Glomerular endothelial cell (primary cell): ENCODE measurements at places on chromosomes 6 and 20. TPM values are rescaled to one million over a fixed set of nuclear protein-coding genes. Genes with fewer than 3 reads are reported as not detected.

DNA sequence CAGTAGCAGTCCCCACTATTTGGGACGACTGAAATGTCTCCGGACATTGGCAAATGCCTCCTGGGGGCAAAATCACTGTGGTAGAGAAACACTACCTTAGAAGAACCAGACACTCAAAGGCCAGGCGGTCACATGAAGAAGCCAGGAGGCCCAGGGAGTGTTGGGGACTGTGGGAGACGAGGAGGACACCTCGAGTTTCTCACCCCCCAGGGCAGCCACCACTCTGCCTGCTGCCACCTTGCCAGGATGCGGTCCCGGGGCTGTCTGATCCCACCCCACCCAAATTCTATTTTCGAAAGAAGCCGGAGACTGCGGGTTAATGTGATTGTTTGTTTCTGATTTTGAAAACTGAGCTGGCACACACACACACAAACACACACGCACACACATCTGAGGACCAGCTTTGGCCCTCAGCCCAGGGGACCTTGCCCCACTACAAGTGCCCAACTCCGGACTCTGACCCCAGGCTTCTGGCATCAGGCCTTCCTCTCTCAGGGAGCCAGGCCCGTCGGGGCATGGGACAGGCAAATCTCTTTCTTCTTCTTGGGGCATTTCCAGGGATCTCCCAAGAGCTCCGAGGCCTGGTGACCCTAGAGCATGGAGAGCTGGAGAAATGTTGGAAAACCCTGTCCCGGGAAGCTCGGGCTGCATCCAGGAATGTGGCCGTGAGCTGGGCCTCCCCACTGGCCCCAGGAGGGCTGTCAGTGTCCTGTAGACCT, 187.5 kb upstream of the PMEPA1 start:
- no peak for DNase-seq

Gene SMLR1
- not detected in 2 replicates for total RNA-seq

- DNase-seq, result no peak
Measured at GRCh38 chr20:684676-685319, 9.2 kb upstream of the SCRT2 start.

Gene ABHD16B
- not detected in 2 replicates for total RNA-seq

Gene KIF25
- total RNA-seq, result not detected in 2 replicates

GRCh38 chr20:1206366-1207148, 3.3 kb downstream of the C20orf202 start:
- no peak for DNase-seq

DNA sequence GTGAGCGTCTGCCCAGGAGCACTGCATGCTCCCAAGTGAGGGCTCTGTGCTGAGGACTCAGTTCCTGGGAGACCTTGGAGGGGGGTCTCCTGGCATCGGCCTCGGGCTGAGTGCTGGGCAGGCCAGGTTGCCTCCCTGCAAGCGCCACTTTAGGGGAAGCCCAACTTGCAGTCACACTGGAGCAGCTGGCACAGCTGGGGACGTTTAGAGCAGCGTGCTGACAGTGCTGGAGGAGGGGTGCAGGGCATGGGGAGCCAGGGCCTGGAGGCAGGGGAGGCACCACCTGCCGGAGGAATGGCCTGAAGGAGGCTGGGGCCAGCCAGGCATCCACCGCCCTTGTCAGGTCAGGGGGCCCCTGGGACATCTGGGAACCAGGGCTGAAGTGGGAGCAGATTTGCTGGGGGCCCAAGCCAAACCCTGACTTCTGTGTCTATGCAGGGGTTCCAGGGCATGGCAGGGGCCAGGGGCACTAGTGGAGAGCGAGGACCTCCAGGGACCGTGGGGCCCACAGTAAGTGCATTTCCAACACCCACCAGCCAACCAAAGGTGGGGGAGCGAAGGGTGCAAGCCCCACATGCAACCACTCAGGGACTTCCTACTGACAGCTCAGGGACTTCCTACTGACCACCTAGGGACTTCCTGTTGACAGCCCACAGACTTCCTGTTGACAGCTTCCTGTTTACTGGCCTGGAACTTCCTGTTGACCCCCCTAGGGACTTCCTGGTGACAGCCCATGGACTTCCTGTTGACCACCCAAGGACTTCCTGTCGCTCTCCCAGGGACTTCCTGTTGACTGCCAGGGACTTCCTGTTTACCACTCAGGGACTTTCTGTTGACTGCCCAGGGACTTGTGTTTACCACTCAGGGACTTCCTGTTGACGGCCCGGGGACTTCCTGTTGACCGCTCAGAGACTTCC, 33.6 kb downstream of the COL20A1 start:
- DNase-seq, result no peak

Gene COL9A3
- 1.3 and 1.8 TPM in 2 replicates for total RNA-seq

GRCh38 chr6:168226902-168227318, 92.7 kb downstream of the DACT2 start:
- no peak for DNase-seq

GRCh38 chr6:80214436-80215022, 108.1 kb downstream of the BCKDHB start:
- DNase-seq, result peak; percentile 55

Gene OPN5
- total RNA-seq, result not detected in 2 replicates

DNA sequence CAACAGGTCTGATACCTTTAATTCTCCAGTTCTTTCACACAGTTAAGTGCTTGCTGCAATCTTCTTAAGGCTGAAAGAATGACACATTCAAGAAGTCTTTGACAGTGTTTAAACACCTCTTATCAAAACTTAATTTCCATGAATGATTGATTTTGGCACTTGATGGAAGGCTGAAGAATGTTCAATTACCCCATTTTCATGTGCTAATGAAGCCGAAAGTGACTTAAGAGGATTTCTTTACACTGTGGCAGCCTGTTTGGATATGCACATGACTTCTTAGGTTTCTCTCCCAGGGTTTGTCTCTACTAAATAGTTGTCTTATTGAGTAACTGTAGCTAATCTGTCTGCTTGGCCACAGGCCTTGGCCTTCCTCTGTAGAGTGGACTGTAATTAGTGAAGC, 81.1 kb upstream of the PRDM1 start:
- DNase-seq, result no peak

DNA sequence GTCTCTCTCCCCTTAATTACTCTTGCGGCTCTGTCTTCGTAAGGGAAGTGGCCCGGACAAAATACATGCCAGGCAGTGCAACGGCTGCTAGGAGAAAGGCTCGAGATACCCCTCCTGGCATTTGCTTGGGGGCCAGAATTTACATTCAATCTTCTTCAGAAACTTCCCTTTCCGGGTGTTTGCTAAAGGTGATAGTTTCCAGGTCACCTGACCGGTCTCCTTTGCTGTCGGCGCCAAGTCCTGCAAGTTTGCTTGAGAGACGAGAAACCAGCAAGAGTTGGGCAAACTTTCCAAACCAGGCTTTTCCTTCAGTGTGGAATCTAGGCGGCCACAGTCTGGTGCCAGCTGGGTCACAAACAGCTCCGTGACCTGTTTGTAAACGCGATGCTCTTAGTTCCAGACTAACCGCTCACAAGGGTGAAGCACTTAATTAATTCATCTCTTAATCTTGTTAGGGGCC, 563 bp upstream of the SRSF3 start:
- DNase-seq, result no peak

DNA sequence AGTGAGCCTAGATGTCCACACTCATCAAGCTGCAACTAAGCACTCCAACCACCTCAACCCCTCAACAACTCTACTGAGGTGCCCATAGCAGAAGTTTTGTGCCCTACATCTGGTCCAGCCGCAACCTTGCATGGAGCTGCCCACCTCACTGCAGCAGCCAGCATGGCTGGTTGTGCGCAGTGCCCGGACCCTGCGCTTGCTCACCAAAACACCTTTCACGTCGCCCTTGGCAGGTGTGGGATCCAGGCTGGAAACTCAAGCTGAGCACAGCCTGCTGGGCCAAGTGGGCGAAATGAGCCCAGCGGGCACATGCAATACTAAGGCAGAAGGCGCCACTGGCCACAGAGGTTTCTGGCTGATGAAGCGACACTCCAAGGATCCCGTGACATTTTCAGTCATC, 902.4 kb downstream of the TBC1D32 start:
- DNase-seq, result no peak

GRCh38 chr6:44004136-44004535, 123.1 kb downstream of the MRPL14 start:
- DNase-seq, result no peak

Gene WFDC12
- not detected in 2 replicates for total RNA-seq

Gene PTK6
- total RNA-seq, result not detected in 2 replicates

- DNase-seq, result no peak
Measured at GRCh38 chr6:82569022-82569421, 205.4 kb downstream of the TPBG start.

- DNase-seq, result no peak
Measured at GRCh38 chr20:36105711-36106226, 48.8 kb upstream of the EPB41L1 start.

DNA sequence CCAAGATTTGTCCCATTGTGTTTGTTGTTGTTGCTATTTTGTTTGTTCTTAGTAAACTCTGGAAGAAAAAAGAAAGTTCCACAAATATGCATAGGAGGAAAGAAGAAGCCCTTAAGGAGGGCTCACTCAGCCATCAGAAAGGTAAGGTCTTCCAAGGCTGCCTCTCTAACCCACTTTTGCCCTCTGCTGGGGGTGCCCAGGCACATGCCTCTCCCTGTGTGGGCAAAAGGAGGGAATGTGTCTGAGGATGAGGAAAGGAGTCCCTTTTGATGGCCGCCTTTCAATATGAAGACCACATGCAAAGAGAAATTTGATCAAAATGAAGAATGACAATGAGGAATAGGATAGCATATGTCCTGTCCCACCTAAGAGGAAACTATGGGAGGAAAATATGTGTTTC, 248.2 kb upstream of the POU3F2 start:
- no peak for DNase-seq

Gene SLC18B1
- total RNA-seq, result 14.3 and 21.1 TPM in 2 replicates

- DNase-seq, result no peak
Measured at GRCh38 chr20:56433221-56433879, 21.3 kb downstream of the CASS4 start.

Gene CALHM6
- 0.68 and 1.1 TPM in 2 replicates for total RNA-seq

DNA sequence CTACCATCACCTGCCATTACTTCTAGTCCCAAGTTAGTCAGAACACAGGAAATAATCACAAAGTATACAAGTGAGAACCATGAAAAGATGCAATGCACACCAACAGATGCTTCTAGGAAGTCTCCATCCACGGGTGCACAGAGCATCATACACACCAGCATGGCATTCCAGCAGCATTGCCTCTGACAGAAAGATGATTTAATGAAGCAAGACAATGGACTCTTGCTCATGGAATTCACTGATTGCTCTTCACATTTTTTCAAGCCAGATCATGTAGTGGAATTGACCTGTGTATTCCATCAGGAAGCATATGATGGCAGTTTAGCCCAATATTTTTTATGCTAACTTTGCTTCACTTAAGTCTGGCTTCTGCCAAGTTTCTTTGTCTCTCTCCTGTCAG, 406.3 kb upstream of the RGS17 start:
- no peak for DNase-seq

DNA sequence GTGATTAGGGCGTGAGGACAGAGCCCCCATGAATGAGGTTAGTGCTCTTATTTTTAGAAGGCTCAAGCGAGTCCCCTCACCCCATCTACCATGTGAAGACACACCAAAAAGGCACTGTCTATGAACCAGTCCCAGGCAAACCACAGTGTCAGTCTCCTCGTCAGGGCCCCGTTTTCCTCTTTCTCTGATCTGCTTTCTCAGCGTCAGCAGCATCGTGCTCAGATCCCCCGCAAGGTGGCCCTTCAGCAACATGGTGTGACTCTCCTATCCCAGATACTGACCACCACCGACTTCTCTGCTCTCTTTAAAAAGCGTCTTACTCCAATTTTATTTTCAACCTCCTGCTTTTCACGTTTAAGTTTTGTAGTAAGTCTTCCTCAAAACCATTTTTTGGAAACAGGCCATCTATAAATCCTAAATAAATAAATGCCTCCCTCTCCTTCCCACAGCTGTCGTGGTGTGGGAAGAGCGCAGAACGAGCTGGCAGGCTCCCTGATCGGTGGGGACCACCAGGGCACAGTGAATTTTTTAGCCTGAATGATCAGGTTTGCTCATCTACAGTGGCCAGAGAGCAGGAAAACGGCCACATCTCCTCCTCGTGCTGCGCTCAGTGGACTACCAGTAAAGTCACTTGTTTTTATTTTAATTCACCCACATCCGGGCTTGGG, 113.1 kb downstream of the BMP7 start:
- DNase-seq, result no peak

Gene HSPA1L
- 0.44 and 0.53 TPM in 2 replicates for total RNA-seq

Gene SIM1
- 0.34 TPM in 1 of 2 replicates, not detected in the other for total RNA-seq

- no peak for DNase-seq
Measured at GRCh38 chr20:44157061-44157460, 29.9 kb downstream of the JPH2 start.

- no peak for DNase-seq
Measured at GRCh38 chr6:168190014-168190405, 111.0 kb upstream of the FRMD1 start.

Gene HTR1E
- not detected in 2 replicates for total RNA-seq

DNA sequence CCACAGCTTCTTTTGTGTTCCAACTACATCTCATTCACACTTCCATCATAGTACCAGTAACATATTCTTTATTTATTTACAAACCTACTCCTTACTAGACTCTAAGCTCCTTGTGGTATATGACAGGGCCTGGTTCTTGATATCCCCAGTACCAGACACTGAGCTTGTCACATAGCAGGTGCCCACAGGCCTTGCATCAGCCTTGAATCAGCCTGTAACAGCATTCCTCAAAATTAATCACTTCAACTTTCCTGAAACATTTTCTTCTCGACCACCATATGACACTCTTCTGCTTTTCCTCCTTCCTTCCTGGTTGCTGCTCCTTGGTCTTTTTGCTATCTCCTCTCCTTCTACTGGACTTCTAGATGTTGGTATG, 24.7 kb upstream of the SRPK1 start:
- DNase-seq, result no peak

DNA sequence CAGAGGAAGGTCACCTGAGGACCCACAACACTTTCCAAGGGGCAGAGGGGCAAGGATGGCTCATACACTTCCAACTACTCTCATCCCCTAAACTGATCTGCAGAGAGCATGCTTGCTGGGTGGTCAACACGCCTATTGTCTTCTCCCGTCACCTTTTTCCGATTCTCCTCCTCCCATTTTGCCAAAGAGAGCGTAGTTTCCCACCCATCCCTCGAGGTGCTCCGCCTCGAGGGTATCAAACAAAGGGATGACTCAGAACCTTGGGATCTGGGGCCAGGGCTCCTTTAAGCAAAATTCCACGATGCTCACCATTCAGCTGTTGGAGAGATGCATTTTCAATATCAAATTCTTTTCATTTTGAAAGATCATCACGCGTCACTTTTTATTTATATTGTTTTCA, 507.5 kb upstream of the SULF2 start:
- no peak for DNase-seq

- DNase-seq, result no peak
Measured at GRCh38 chr6:22399693-22400092, 102.9 kb upstream of the PRL start.

Gene SLC26A8
- not detected in 2 replicates for total RNA-seq

DNA sequence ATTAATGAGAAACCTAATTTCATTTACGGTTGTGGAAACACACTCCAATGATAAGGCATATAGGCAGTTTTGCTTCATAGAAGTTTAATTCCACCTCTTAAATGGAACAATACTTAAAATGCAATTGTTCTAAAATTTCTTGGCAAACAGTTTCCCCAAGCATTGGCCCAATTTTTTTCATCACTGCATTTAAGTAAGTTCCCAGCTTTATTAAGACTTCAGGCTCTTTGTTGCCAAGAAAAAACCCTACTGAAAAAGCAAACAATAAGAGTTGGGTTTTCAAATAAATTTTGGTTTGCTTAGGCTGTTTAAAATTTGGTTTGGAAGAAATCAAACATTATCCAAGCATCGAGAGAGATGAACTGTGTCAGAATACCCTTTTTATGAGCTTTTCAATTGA, 690.9 kb upstream of the NRSN1 start:
- DNase-seq, result no peak
